ENCODE measurements at places on chromosomes 7 and 10.

GRCh38 chr10:33113466-33113865 is 155.4 kb upstream of the ITGB1 start:
- DNase-seq, result no peak

- no peak for DNase-seq
These were observed 95.2 kb downstream of the VPS41 start for GRCh38 chr7:38813768-38814167.

DNA sequence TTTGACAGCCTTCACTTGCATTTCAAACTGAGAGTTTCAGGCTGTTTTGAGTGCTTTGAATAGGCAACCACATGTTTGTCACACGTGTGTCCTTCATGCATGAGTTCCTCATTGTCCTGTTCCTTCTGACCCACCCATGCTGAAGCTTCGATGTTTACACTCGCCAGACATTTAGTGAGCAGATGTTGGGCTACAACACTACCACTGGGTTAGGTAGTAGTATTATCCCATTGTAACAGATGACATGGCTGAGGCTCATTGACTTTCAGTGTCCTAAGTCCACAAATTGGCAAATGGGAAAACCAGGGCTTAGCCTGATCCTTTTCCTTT is 456.1 kb downstream of the PHTF2 start:
- DNase-seq, result no peak

DNA sequence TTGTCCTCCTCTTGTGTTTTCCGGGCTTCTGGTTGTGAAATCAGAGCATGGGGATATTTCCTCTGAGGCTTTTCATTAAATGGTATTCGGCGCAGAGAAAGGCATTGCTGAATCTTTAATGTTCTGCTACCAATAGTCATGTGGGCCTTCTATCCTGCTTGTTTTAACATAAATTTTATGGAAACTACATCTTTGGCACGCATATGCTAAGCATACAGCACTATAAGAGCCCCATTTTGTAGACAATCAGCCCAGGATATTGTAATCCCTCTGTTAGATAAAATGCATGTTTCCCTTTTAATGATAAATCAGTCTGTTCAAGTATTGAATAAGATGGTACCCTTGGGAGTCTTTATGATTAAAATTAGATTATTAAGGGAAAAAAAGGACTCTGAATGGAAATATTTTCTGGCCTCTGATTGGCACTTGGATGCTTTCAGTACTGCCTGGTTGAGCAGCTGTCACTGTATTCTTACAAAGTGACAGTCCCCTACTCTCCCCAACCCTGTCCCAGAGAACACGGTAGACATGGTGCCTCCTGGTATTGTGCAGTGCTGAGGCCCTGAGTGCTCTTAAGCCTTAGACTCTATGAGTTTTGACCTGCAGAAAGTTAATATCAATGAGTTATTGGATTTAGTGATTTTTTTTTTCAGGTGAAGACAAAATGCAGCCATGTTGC is 256.3 kb downstream of the POU6F2 start:
- DNase-seq, result no peak

- DNase-seq, result no peak
These were observed 126.8 kb downstream of the GALNT11 start for GRCh38 chr7:152152267-152152666.

DNA sequence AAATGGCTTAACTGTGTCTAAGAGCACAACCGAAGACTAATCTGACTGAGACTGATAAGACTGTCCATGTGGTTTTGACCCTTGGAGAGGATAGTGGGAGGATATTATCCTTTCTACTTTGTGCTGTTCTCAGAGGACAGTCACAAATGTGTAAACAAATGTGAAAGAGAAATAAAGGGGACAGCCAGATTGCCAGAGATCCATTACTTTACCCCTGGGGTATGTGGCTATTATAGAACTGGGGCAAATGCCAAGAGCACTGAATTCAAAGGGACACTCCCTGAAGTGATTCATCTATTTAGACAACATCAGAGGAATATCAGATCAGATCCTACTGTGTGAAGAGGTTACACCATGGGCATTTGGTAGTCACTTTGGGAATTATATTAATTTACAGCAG is 154.7 kb downstream of the RNLS start:
- DNase-seq, result no peak

DNA sequence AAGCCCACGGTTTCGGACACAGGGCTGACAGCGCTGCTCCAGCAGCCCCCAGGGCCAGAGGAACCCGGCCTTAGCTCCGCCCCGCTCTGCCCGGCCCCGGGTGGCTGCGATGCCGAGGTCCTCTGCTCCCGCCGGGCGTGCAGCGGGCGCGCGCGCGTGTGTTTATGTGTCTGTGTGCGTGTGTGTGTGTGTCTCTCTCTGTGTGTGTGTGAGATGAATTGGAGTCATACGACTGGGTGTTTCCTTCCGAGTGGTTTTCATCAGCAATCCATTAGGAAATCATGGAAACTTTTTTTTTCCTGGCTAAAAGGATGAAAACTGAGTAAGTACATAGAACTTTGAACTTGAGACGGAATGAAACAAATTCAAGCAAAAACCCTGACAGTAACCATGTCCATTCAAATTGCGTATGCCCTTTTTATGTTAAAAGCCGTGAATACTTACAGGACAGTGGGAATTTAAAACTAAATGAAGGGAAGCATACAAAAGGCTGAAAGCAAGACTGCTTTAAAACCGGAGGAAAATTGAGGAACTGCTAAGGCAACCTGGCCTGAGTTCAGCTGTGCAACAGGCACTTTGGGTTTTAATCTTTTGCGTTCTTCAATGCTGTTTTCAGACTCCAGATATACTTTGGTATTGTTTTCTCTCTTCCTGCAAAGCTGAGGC is at the start of gene CPED1:
CPED1 (plus strand) TSS at position 121 of the 666 bp plus-strand sequence. CDS start 911 bp downstream, outside the sequence.
- peak; percentile 19 for DNase-seq
